ENCODE measurements at places on chromosomes 2 and 18.

DNA sequence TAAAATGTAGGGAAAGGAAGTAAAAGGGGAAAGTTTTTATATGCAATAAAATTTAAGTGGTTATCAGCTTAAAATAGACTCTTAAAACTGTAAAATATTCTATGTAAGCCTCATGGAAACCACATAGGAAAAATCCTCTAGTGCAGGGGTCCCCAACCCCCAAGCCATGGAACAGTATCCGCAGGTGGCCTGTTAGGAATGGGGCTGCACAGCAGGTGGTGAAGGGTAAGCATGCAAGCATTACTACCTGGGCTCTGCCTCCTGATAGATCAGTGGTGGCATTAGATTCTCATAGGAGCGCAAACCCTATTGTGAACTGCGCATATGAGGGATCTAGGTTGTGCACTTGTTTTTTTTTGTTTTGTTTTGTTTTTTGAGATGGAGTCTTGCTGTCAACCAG, 1409.3 kb upstream of the CDH2 start:
- no peak for DNase-seq

DNA sequence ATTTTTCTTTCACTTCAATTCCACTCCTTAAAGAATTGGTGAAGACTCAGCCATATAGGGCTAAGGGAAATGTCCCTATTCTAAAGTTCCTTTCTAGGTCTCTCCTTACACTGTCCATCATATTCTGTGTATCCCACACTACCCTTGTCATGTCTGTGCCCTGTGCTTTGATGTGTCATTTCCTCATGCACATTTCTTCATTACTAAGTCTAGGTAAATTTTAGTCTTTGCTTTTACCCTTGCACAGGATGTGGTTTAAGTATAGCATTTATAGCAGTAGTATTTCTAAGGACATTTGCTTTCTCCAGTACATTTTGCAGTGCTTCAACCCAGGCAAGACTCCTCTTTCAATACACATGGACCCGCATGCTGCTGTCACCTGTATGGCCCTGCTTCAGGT, 221.5 kb upstream of the ACVR2A start:
- no peak for DNase-seq

- no peak for DNase-seq
Measured at GRCh38 chr18:38932752-38933151, 1367.2 kb upstream of the CELF4 start.

DNA sequence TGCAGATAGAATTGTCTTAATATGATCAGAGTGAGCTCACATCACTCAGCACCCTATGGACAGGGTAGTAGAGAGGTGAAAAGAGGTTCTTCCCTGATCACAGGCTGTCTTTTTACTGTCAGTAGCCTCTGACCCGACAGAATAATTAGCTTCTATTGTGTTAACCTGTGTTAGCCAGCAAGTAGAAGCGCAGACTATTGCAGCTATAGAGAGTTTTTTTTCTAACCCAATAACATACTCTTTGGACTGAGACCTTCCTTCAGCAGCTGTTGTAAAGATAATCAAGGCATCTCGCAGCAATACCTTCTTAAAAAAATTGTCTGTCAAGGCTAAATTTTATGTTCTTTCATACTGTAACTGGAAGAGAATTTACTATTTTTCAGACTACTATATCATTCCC, 670.4 kb downstream of the ADCYAP1 start:
- no peak for DNase-seq

DNA sequence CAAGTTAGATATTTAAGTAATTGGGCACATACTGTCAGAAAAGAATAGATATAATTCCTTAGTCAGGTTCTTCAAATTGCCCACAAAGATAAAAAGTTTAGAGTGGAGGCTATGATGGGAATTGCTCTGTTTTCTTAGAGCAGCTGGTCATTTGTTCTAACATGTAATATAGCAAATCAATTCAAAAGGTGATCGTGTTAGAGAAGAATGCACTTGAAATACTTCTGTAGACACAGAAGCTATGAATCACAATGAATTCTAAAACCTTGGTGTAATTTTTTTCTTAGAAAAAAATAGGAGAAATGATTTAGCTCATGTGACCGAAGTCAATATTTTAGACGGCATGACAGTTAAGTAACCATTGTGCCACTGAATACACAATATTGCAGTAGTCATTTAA, 918.1 kb upstream of the LRATD1 start:
- DNase-seq = peak; percentile 59

DNA sequence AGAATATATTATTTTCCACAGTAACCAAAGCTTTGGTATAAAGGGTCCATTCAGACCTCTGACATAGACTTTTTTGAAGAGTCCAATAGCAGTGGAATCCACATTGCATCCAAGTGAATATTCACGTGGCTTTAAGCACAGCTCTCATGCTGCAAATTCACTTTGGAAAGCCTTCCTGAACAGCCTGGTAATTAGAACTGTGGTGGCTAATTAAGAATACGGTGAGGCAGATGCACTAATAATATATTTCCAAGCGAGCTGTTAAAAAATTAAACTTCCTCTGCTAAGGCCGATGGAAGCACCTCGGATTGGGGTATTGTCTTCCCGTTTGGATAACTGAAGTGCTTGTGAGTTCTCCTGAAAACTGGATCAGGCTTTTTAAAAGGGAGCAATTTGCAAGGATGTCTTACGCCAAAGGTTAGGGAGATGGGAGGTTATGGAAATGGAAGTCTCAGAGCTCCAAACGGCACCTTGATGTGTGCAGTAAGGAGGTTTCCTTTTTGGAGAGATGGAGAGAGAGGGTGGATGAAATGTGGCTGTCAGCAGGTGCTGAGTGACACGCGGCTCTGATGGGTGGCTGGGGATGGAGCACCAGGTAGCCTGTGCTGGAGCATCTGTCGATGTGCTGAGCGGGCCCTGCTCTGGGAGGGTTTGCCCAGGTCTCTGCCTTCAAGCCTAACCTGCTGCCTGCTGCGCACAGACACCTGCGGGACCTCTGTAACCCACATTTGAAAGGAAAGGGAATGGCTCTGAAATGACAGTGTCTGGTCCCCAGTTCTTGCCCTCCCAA, 37.5 kb downstream of the CABLES1 start:
- DNase-seq = no peak

- no peak for DNase-seq
Measured at GRCh38 chr2:18519914-18520450, 40.5 kb downstream of the RDH14 start.

- DNase-seq = no peak
Measured at GRCh38 chr2:10167316-10167715, 44.8 kb downstream of the RRM2 start.

DNA sequence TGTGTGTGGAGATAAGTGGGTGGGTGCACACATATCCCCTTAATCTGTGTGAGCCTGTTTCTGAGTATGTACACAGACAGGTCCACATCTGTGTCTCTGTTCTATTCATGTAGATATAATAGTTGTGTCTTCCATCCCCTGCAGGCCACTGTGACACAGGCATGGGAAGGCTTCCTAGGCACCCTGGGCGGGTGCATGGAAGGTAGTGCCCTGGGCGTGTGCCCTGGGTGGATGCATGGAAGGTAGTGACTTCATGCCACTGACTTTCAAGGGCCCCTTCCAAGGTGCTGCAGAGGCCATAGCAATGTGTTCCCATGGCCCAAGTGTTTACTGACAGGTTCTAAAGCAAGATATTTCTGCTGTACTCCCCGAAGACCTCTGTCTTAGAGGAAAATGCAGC, 462.5 kb upstream of the HS6ST1 start:
- no peak for DNase-seq

DNA sequence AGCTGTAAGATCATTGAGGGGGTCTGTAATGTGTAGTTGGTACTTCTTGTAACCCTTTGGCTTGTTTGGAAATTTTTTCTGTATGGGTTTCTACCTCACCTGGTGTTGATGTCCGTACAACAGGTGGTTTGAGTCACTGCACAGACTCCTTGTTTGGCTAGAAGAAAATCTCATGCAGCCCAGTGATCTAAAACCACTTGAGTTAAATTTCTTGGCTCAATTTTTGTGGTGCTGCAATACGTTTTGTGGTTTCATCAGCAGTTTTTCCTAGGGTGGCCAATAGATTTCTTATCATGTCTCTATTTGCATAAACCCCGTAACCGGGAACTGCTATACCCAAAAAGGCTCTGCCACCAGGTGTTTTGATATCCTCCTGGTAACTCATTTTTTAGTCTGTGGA, 43.4 kb downstream of the CERS6 start:
- no peak for DNase-seq

GRCh38 chr18:51721388-51721787, 523.9 kb upstream of the MEX3C start:
- DNase-seq = no peak
